Activated CD4-positive, alpha-beta T cell treated with anti-CD3 and anti-CD28 coated beads for 4 hours (primary cell): ENCODE measurements at places on chromosomes 2 and 18.

- DNase-seq: peak; percentile 41
Observed at GRCh38 chr2:68715353-68716041, 19.1 kb upstream of the ARHGAP25 start.

DNA sequence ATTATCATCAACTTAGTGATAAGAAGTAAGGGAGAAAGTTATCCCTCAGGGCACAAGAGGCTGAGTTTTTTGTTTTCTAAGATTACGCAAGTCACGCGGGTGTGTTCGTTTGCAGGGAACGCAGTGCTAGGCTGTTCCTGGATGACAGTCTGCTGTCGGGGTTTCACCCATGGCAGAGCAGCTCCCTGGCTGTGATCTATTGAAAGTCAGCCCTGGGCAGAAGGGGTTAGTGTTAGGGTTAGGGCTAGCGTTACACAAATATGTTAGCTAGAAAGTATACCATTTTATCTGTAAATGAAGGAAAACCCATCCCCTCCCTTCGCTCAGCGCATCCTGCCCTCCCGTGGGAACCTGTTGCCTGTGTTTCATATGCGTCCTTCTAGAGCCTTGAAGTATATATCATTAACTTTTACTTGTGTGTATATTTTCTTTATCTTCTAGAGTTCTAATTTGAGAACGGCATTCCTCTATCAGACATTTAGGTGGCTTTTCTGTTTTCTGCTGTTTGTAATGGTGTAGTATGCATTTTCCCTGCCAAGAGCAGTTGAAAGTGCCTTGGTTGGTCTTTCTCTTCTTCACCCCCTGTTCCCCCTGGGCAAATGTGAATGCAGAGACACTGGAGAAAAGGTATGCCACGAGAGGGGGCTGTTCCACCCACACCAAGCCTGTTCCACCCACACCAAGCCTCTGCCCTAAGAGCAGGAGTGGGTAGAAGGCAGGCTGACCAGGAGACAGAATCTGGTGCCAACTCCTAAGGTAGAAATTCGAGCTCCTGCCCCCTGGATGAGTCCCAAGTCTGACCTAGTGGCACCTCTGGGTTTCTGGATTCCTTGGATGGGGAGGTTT lies 47.0 kb downstream of the ARMC9 start:
- DNase-seq: no peak

- DNase-seq: no peak
Observed at GRCh38 chr18:58268849-58269248, 224.8 kb downstream of the NEDD4L start.

DNA sequence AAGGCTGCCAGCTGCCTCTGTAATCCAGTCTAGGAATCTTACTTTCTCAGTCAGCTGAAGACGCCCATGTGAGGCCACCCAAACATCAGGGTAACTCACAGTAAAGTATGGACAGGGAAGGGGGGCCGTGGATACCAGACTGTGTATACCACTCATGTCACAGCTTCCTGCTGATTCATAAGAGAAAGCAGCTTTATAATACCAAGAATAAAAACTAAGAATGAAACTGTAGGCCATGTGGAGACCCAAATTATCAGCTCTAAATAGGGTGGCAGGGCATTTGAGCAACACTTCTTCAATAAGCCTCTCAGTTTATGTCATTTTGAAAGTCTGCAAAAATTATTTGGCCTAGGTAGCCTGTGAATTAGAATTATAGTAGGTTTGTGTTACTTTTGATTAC lies 115.0 kb upstream of the CDCA7 start:
- no peak for DNase-seq

DNA sequence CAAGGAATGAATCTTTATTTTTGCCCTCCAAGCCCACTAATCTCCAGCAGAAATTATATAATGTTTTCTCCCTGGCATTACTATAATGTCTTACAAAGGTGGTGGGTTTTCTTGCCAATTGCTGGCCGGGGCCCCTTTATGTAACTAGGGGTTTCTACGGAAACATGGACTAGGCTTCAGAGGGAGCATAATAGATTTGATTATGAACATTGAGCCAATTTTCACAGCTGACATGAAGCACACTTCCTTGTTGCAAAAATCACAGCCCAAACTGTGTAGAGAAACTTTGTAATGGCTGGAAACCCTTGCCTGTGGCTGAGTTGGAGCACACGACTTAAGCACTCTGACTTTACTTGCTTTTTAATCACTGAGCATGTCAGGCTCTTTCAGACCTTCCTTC lies 3.8 kb upstream of the CYRIA start:
- no peak for DNase-seq

- DNase-seq: no peak
Observed at GRCh38 chr2:47043142-47043890, 111.8 kb downstream of the STPG4 start.

DNA sequence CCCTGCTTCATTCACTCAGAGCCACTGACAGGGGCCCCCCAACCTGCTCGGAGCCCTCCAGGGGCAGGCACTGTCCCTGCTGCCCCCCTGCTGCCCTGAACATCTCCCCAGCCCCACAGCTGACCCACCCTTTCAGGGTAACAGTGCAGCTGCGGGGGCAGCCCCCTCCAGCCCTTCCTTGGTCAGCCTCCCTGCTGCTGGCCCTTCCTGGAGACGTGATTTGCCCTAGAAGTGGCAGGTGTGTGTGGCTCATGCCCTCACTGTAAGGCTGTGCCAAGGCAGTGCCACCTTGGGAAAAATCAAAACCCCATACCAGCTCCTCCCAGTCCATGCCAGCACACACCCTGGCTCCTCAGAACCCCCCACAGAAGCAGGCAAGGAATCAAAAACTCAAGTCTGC lies 184.2 kb upstream of the HDAC4 start:
- no peak for DNase-seq

DNA sequence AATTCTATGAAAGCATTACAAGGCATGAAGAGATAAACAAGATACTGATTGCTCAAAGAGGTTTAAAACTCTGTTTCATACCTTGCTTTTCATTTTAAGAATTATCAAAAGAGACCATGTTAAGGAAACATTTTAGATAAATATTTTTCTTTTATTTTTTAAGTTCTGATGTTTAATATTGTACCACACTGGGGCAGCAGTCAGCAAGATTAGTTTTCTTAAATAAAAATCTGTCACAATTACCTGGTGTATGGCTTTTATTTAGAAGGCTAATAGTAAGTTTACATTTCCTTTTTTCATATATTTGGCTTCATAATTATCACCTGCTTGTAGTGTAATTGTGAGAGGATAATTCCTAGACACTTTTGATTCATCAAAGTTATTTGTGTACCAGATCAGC lies 46.4 kb downstream of the ZNF804A start:
- no peak for DNase-seq

DNA sequence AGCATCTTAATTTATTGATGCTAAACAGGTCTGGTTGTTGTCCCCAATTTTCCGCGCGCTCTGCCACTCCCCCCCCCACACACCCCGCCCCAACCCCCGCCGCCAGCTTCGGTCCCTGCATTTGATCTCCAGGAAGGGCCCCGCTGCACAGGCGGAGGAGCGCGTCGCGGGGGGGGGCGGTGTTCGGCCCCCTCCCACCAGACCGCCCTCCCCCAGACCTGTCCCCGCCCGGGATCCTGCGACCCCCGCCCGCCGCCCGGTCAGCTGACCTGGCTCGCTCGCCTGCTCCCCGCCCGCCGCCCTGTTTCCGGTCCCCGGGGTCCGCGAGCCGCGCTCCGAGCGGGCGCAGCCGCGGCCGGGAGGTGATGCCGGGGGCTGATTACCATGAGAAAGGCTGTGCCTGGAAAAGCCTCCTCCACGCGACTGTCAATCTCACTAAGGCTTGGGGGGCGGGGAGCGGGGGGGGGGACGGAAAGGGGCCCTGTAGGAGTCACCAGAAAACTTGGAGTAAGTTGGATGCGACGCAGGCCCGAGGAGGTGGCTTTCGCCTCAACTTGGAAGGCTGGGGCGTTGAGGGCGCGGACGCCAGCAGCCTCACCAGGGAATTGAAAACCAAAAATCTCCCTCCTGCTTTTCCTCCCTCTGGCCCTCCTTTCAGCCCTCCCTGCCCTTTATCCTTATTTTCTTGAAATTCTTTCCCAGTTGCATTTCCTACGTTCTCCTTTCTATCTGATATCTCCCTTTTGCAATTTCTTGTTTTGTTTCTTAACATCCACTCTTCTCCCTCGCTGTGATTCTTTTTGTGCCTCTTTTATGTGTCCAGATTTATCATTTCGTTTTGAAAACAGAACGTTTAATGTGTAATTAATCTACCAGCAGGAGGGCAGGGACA lies 4.4 kb upstream of the ZEB2 start:
- no peak for DNase-seq

- DNase-seq: no peak
Observed at GRCh38 chr2:131046028-131046917, 47.0 kb downstream of the FAM168B start.

GRCh38 chr2:98484652-98485452 lies 40.2 kb downstream of the INPP4A start:
- no peak for DNase-seq

GRCh38 chr2:178244777-178245176 lies 50.5 kb downstream of the OSBPL6 start:
- no peak for DNase-seq

GRCh38 chr2:9889812-9890261 lies 46.6 kb downstream of the TAF1B start:
- DNase-seq: no peak

- DNase-seq: no peak
Observed at GRCh38 chr2:205764270-205764746, 82.0 kb downstream of the NRP2 start.

- no peak for DNase-seq
Observed at GRCh38 chr2:101806123-101806522, 108.6 kb downstream of the MAP4K4 start.

DNA sequence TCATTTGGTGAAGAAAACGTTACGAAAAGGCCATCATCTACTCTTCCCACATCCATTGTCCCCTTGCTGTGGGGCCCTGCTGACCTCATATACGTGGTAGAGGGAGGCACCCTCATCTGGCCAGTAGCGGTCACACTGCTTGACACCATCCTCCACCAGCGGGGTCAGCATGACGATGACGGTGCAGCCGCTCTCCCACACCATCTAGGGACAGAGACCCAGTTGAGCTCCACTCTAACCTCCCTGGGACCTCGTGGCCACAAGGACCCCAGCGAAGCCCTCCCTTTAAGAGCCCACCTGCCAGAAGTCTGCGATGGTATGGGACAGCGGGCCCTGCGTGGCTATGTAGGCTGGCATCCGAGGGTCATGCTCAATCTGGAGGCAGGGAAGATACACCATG lies 13.1 kb downstream of the PTPRN start:
- no peak for DNase-seq

GRCh38 chr2:30480703-30481322 lies 33.8 kb downstream of the LCLAT1 start:
- no peak for DNase-seq

GRCh38 chr18:24894880-24895279 lies 434.4 kb downstream of the HRH4 start:
- DNase-seq: no peak

- peak; percentile 38 for DNase-seq
Observed at GRCh38 chr18:12911025-12911928, 27.2 kb upstream of the PTPN2 start.

DNA sequence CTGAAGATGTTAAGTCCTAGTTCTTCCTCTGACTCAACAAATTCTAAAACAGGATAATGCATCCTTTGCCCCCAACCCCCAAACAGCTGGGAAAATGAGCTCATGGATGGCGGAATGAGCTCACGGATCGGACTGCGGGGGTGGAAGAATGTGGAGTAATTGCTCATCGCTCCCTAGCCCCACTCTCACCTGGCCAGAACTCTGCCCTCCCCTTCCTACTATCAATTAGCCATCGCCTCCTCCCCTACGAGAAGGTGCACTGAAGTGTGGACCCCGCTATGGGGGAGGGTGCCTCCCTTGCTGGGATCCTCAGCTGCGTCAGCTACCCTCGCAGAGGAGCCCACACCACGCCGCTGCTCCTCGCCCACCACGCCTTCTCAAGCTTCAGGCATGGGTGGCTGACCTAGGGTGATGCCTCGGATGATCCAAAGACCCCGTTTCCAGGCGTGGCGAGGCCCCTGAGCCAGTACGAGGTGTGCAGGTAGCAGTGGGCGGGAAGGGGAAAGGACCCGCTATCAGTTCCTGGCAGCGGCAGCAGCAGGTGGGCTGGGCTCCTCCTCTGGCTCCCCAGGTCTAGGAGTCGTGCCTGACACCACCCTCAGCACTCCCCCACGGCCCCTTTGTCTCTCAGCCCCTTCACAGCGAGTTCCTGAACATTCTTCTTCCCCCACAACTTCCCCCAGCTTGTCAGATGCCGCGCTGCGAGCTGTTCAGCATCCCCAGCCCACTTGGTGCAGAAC lies 82.1 kb upstream of the POMC start:
- DNase-seq: peak; percentile 35

- no peak for DNase-seq
Observed at GRCh38 chr2:102726128-102727087, 35.4 kb upstream of the TMEM182 start.

- DNase-seq: no peak
Observed at GRCh38 chr2:70089983-70090525, 2.8 kb downstream of the PCBP1 start.

DNA sequence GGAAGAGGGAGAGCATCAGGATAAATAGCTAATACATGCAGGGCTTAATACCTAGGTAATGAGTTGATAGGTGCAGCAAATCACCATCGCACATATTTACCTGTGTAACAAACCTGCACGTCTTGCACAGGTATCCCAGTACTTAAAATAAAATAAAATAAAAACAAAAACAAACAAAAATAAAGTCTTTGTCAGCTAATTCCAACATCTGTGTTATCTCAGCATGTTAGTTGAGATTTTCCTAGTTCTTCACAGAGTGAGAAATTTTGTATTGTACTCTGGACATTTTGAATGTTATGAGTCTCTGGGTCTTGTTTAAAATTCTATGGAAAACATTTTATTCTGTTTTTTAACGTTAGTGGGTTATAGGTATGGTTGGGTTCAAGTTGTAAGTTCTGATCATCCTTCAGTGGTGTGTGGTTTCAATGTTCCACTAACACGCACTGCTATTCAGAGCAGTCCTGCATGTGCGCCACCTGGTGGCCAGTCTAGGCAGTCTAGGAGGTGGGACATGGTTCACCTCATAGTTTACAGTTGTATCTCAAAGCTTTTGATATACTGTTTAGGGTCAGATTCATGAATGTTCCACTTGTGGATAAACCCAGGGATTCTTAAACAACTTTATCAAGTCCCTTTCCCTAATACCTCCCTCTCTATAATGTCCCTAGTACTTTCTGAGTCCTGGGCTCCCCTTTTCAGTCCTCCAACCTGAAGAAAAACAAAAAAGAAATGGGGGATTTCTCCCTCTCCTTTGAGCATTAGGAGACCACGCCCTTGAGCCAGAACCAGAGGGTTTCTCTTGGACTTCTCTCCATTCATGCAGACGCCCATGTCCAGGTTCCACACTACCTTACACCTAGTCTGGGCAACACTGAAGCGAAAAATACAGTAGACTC lies 213.4 kb upstream of the GATA6 start:
- peak; percentile 72 for DNase-seq

DNA sequence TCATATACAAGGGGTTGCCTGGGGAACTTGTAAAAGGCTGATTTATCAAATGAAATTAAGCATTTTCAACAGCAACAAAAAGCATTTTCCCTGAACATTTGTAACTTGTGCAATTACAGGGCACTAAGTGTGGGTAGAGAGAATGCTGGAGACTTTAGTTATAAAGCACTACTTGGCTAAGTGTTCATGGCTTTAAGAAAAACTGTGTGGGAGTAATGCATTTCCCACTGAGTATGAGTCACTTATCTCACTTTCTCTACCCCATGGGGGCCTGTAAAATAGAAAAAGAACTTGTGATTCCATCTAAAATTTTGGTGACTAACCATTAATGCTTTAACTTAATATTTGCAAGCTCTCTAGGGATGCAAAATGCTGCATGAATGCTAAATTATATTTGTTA lies 193.4 kb downstream of the CCDC102B start:
- no peak for DNase-seq

- DNase-seq: no peak
Observed at GRCh38 chr18:33577685-33578517, at the start of gene ASXL3. Gene ASXL3 (plus strand): TSS chr18:33578219. CDS start chr18:33578632, 413 bp downstream.
